ENCODE measurements at places on chromosomes 16 and 17. TPM values are rescaled to one million over a fixed set of nuclear protein-coding genes. Genes with fewer than 3 reads are reported as not detected.

DNA sequence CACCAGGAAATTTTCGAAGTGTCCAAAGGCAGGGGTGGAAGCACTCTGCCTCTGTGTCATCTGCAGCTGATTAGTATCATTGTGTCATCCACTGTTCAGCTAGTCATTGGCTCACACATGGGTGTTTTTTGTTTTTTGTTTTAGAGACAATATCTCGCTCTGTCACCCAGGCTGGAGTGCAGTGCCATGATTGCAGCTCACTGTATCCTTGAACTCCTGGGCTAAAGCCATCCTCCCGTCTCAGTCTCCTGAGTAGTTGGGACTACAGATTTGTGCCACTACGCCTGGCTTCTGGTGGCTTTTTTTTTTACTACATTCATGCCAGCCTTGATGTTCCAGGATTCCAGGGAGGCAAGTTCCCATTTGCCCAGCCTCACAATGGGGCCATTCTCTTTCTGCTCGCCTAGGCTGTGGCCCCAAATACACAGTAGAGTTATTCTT lies 32.5 kb upstream of the MYO18A start:
- no peak for DNase-seq
- no peaks in the 10 kb centered on the region for H3K36me3 ChIP-seq
- H3K4me1 ChIP-seq, result no peaks in the 10 kb centered on the region
- no peak overlapping the region for H3K27ac ChIP-seq
- H3K4me3 ChIP-seq, result no peak overlapping the region
- peaks cover 5% of the 10 kb centered on the region for H3K27me3 ChIP-seq

DNA sequence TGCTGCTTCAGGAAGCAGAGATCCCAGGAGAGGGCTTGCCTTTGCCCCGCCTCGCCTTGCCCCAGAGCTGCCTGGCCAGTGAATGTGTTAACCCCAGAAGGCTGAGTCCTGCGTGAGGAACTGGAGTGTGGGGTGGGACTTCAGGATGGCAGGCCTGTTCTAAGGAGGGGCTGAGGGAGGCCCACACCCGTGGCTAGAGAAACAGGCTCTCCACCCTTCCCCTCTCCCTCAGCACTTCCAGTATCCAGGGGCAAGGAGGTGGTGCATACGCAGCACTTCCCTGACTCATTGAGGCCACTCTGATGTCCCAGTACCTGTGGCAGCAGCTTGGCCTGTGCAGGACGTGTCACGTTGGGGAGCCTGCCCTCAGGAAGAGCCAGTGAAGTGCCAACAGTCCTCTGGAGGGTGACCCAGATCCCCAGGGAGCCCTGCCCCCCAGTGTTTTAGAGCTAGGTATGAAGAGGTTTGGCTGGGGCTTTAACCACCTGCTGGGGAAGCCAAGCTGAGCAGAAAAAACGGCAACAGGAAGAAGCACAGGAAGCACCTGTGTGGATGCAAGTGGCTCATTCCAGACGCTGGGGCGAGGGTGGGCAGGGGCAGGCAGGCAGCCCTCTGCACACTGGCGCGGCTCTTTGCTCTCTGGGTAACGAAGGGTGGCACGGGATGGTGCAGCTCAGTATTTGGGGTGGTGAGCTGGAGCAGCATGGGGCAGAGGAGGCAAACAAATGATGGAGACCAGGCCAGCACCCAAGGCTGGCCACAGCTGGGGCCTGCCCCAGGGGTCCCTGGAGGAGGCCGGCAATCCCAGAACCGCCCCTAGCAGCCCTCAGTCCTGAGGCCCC lies 14.7 kb upstream of the CTCF start:
- peak overlapping the region; percentile 81 for H3K27ac ChIP-seq
- DNase-seq, result no peak
- H3K27me3 ChIP-seq, result no peaks in the 10 kb centered on the region

DNA sequence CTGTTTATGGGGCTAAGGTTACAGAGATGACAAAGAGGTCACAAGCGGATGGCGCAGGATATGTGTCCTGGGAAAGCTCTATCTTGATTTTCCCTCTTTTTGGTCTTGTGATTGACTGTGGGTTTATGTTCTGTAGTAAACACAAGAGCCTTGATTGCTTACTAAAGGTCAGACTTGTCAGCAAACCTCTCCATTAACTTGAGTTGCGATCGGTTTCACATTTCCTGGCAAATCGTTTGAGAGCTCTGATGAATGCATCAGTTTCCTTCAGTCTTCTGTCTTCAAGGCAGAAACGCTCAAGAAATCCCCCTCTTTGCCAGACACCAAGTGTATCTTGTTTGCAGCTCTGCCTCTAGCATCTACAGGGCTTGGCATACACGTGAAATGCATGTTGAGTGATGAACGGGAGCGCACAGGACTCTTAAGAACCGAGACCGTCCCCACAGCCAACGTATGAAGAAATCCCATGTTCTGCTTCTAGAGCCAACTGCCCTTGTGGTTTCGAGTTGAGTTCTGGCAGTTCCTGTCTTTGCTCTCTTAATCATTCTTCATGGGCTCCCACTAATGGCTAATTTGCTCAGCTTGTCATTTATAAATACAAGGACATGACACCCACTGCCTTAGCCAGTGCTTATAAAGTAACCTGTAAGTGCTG lies 143.3 kb downstream of the PITPNC1 start:
- no peak overlapping the region for H3K27ac ChIP-seq
- H3K4me1 ChIP-seq, result peaks cover 12% of the 10 kb centered on the region
- H3K27me3 ChIP-seq, result no peaks in the 10 kb centered on the region
- no peak for DNase-seq
- no peaks in the 10 kb centered on the region for H3K36me3 ChIP-seq
- no peak overlapping the region for H3K4me3 ChIP-seq

DNA sequence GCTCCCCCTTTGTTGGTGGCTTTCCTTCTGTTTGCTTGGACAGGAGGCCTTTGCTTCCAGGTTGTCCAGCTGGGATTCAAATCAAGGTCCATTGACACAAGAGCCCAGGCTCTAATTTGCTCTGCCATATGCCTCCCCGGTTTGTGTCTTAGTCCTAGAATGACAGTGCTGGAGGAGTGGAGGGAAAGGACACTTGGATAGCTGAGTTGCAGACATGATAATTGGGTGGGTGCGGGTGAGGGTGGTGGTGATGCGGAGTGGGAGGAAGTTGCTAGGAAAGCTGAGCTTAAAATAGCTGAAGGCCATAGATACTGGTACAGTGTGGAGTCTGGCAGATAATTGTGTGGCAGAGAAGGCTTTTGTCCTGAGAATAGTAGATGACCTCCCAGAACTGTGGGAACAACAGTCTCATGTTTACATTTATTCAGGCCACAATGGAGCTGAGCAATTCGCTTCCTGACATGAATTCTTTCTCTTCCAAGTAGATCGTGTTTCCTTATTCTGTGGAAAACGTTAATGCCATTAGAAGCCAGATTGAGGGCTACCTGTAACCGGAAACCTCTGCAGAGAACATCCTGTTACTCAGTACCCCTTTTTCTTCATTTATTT lies 23.8 kb downstream of the SEC14L1 start:
- H3K36me3 ChIP-seq, result peaks cover 66% of the 10 kb centered on the region
- peaks cover 17% of the 10 kb centered on the region for H3K4me1 ChIP-seq
- no peak for DNase-seq
- H3K27me3 ChIP-seq, result no peaks in the 10 kb centered on the region
- no peak overlapping the region for H3K27ac ChIP-seq
- no peak overlapping the region for H3K4me3 ChIP-seq

The AATK gene
- total RNA-seq, result 0.48 TPM

The ZNF287 gene
- total RNA-seq, result 7.9 TPM

The PABPN1L gene
- total RNA-seq, result not detected

Data from activated T-helper 2 cell treated with anti-CD3 and anti-CD28 coated beads, Interferon-gamma antibody, Interleukin-2, Interleukin-4, amounts not matched to agents 10 μg/mL and 5 μg/mL and 100 μg/mL, durations not matched to agents 14 hours and 24 hours and 36 hours (primary cell).